ENCODE measurements at places on chromosomes 16 and 17.

- no peak for DNase-seq
These were observed 27.5 kb downstream of the KCNJ16 start for GRCh38 chr17:70102531-70102930.

DNA sequence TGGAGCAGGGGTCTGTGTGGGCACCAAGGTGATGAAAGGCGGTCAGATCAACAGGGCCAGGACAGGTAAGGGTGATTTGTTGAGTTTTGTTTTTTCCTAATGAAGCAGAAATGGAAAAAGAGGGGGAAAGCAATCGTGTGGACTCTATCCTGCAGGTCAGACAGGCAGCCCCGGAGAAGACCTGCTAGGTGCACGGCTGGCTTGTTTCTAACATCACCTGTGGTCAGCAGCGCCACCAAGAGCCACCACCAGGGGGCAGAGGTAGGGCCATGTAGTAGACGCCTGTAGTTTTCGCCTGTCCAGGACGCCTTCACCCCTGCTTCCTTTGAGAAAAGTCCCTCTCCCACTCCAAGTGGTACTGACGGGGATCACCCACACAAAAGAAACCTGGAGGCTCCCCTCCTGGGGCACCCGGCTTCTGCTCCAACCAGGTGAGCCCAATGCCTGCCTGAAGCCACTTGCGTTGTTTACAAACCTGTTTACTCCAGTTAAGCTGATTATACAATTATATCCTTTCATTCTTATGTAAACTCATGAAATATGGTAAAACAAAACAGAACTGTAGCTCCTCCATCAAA lies 54.2 kb upstream of the SEC14L1 start:
- peak; percentile 81 for DNase-seq

- no peak for DNase-seq
These were observed 174.0 kb downstream of the KATNIP start for GRCh38 chr16:27723711-27724481.

- no peak for DNase-seq
These were observed 10.3 kb upstream of the MED13 start for GRCh38 chr17:62075308-62075815.

- DNase-seq = no peak
These were observed 615 bp downstream of the NHERF2 start for GRCh38 chr16:2027024-2028010.

DNA sequence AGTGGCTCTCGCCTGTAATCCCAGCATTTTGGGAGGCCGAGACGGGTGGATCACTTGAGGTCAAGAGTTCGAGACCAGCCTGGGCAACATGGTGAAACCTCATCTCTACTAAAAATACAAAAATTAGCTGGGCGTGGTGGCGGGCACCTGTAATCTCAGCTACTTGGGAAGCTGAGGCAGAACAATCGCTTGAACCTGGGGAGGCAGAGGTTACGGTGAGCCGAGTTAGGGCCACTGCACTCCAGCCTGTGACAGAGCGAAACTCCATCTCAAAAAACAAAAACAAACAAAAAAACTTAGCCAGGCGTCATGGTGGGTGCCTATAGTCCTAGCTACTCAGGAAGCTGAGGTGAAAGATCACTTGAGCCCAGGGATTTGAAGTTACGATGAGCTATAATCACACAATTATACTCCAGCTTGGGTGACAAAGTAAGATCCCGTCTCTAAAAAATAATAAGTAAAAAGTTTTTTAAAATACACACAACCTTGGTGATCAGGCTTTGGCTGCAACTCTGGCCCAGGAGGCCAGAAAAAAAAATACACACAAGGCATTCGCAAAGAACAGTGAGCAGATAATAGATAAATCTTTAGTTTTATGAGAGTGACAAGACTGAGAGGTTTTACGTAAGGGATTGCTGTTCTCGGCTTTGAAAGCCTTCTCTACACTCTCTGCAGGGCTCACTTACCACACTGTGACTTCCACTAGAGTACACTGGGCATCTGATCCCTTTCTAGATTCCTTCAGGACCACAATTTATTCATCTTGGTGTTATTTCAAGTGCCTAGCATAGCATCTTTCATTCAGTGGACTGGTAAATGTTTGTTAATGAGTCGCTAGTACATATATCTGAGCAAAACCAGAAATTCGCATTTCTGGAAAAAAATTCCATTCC lies 5.9 kb downstream of the GSPT1 start:
- DNase-seq = no peak

GRCh38 chr17:2179615-2180295 lies 123.8 kb downstream of the SMG6 start:
- DNase-seq = no peak

GRCh38 chr17:78368854-78369495 lies 9.1 kb upstream of the SOCS3 start:
- DNase-seq = no peak

GRCh38 chr16:57062329-57062728 lies 30.1 kb upstream of the CPNE2 start:
- no peak for DNase-seq

DNA sequence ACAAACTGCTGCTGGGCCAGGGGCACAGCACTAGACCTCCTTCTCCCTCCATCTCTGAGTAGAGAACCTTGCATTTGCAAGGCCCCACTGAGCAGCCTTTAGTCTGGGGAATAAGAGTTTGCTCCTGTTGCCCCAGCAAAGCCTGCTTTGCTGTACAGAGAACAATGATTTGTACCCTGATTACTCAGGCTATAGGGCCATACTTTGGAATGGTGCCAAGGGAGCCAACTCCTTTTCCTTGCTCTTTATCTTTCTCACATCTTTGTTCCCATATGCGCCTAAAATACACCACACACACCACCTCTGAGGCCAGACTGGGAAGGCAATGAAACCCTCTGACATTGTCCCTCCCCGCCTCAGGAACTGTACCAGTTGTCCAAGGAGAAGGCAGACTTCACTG lies 21.2 kb downstream of the LIG3 start:
- no peak for DNase-seq

DNA sequence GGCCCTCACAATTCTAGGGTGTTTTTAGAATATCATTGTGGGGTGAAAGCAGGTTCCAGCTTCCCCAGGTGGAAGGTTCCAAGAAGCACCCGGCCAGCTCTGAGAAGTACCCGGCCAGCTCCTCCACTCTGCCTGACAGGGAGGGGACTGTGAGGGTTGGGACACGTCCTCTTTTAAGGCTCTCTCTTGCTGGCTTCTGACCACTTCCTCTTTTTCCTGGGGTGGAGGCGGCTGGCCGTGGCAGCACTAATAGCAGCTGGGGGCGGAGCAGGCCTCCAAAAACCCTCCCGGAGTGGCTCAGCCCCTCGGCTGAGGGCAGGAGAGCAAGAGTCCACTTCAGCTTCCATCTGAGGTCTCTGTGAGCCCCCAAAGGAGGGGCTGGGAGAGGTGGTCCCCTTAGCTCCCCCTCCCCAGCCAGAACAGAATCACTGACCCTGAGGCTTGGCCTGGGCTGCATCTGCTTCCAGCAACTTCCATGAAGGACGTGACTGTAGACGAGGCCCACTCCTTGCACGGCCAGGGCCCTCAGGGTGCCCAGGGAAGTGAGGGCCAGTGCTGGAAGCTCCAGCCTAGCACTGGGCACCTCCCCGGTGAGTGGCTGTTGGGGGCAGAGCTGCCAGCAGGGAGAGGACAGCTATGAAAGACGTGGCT lies 26.7 kb upstream of the PLCG2 start:
- DNase-seq = no peak

DNA sequence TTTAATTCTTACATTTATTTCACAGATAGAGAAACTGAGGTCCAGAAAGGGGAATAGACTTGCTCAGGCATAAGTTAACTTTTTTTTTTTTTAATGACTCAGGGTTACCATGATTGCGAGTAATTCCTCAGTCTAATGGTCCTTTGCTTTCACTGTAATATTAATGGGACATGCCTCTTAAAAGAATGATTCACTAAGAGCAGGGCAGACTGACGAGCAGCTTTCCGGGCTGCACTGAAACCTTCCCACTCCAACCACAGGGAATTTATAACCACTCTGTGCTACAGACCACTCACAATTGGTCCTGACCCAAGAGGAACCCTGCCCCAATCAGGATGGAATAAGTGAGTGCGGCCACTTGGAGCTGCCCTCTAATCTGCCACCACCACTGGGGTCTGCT lies 5.7 kb downstream of the HOXB2 start:
- no peak for DNase-seq

DNA sequence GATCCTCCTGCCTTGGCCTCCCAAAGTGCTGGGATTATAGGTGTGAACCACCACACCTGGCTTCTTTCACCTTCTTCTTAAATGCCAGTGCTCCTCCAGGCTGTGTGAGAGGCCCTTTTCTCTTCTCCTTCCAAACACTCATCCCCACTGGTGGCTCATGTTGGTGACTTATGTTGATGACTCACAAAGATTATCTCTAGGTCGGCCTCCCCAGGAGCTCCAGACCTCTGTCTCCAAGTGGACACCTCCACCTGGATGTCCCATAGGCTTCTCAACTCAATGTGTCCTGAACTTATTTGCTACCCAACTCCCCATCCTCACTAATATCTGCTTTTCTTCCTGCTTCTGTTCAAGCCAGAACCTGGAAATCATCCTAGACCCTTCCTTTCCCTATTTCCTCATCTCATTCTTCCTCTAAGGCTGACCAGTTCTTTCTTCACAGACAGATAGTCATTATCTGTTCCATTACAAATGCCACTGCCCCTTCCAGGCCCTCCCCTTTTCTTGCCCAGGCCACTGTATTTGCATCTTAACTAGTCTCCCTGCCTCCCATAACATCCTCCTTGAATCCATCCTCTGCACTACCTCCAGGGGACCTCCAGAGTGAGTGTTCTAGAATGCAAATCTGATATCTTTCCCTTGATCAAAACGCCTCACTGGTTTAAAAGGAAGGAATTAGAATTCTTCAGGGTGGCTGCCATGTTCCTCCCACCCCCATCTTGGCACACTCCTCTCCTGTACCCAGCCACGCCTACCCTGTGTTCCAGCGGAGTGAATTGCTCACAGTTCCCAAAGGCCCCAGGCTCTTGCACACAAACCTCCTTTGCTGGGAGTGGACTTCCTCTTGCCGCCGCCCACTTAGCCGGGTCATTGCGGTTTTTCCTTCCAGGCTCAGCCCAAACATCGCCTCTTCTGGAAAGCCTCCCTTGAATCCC lies 34.8 kb upstream of the FBXO47 start:
- DNase-seq = no peak

DNA sequence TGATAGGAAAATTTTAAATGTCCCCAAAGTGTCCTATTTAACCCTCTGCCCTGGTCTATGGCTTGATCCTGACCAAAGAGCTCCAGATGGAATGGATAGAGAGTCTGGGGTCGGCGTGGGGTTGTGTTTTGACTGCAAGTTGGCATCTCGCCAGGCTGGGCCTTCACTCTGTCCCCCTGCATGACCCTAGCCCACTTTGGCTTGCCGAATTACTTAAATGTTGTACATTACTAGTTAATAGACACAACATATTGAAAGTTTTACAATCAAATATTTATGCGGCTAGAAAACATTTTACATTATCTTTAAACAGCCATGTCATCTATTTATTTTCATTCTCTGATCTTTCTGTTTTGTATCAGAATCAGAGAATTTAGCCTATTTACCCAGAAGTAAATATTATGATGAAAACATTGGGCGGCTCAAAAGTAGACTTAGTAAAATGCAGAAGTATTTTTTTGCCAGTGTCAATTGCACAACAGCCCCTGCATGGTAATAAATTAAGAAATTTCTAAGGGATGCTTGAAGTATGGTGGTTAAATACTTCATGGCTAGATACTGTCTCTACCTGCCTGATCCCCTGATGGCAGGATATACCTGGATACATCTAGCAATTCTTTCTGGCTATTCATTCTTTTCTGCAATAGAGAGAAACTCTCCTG lies 18.8 kb upstream of the MYOCD start:
- no peak for DNase-seq

DNA sequence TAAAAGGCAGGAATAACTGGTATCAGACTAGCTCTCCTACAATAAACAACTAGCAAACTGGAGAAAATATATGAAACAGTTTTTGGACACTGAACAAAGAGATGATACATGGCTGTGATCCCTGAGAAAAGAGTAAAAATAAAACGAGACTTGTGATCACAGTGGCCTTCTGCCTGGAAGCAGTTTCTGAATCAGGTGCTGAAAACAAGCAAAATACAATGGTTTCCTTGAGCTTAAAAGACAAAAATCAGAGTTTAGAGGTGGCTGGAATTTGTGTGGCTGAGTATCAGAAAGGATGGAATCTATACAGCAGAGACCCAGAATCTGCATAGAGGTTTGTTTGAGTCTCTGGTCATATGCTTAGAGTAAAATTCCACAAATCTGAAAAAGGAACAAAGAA lies 242.5 kb upstream of the SOX9 start:
- DNase-seq = no peak

DNA sequence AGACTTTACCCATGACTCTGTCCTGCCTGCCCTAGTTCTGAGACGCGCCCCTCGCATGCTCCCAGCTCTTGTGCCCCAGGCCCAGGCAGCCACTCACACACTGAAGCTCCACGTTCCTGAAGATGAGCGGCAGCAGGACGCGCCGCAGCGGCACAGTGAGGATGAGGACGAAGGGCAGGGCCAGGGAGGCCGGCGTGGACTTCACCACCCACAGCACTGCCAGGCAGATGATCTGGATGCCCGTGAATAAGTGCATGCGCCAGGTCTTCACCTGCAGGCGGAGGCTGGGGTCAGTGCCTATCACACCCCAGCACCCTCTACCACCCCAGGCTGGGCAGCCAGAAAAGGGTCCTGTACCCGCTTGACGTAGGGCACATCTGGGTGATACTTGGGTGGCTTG lies 16.9 kb downstream of the SLC4A1 start:
- DNase-seq = no peak

GRCh38 chr17:50079334-50080095 lies 15.6 kb upstream of the PDK2 start:
- DNase-seq = peak; percentile 15

- DNase-seq = no peak
These were observed 118.2 kb upstream of the CHMP6 start for GRCh38 chr17:80873307-80873951.

- DNase-seq = no peak
These were observed 46.3 kb downstream of the SNX11 start for GRCh38 chr17:48153691-48154358.

- no peak for DNase-seq
These were observed 84.7 kb downstream of the RBBP6 start for GRCh38 chr16:24624102-24624501.

GRCh38 chr17:79628861-79629547 lies 18.2 kb upstream of the RBFOX3 start:
- DNase-seq = no peak

DNA sequence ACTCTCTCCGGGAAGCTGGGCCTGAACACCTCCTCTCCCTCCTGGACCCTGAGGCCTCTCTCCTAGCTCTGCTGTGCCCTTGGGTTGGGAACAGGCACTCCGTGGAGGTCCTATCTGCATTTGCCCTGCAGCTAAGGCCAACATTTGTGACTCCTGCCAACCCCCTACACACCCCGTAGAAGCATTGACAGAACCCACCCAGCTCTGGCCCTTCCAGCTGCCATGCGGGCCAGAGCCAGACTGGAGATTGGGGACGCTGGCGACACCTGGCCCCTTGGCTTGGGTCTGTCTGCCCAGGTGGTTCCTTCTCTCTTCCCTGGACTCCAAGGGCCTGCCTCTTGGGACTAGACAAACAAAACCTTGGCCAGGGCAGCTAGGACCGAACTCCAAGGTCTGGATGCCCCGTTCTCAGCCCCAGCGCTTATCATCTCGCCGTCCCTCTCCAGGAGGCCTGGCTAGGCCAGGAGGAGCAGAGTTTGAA lies 644 bp upstream of the RHBDF2 start:
- DNase-seq = no peak
